Nephron progenitor cell (in vitro differentiated cells): ENCODE measurements at places on chromosomes 2 and 18.

- no peak for DNase-seq
Observed at GRCh38 chr2:85439986-85440385, 21.5 kb downstream of the SH2D6 start.

DNA sequence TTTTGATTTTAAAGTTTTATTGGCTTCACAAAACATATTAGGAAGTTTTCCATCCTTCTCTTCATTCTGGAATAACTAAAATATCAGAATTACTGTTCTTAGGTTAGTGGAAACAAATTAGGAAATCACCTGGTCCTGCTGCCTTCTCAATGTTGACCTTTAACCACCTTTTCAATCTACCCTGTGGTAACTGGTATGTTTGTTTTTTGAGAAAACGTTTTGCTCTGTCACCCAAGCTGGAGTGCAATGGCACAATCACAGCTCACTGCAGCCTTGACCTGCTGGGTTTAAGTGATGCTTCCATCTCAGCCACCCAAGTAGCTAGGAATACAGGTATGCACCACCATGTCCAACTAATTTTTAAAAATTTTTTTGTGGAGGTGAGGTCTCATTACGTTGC, 28.4 kb downstream of the ACYP2 start:
- no peak for DNase-seq

DNA sequence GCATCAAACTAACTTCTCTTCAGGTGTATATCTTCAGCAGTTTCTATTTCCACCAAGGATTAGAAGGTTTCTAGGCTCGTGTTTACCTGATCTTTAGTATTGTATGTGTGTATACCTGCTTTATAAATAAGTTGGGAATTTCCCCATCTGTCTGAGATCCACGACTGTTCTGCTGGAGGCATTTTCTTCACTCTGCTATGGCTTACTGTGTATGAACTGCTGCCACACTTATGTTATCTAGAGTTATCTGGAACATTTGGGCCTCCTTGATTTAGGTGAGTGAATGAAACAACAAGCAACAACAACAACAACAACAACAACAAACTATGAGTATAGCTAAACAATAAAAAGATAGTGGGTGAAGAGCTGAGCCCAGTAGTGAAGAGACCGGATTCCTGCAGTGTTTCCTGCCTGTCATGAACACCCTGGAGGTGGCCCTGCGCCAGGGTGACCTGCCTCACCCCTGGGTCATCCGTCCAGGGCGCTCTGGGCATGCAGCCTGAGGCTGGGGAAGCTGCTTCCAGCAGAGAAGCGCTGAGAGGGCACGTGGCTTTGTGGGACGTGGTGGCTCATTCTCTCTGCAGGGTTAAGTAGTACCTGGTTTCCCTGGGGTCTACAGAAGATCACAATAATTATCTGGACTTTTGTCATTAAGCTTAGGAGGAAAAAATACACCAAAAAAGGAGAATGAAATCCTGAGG, 56.1 kb upstream of the GATA6 start:
- DNase-seq: peak; percentile 7

GRCh38 chr2:207902821-207903220, 122.5 kb downstream of the PLEKHM3 start:
- no peak for DNase-seq
